ENCODE measurements at places on chromosomes 5 and 9.

DNA sequence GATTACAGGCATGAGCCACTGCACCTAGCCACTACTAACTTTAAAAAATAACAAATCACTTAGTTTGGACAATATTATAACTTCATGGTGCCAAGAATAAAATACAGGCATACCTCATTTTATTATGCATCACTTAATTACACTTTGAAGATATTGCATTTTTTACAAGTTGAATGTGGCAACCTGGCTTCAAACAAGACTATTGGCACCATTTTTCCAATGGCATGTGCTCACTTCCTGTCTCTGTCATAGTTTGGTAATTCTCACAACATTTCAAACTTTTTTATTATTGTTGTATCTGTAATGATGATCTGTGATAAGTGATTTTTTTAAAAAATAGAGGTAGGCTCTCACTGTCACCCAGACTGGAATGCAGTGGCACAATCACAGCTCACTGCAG, 49.9 kb upstream of the ERBIN start:
- DNase-seq = no peak

DNA sequence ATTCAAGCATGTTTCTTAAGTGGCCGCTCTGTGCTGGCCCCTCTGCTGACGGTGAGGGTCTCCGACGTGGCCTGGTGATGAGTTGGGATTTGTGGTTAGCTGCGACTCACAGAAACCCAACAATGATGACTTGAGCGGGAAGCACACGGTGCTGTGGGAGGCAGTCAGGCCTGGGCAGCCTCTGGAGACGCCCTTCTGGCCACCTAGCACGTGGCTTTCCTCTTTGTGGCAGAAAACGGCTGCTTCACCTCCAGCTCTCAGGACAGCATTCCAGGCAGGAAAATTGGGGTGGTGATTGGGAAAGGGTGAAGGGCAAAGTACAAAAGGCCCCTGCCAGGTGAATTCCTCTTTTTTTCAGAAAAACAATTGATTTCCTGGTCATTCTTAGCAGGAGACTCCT, 17.5 kb upstream of the IER5L start:
- no peak for DNase-seq

- DNase-seq = no peak
These were observed 21.7 kb downstream of the ANKRD55 start for GRCh38 chr5:56211298-56211865.

DNA sequence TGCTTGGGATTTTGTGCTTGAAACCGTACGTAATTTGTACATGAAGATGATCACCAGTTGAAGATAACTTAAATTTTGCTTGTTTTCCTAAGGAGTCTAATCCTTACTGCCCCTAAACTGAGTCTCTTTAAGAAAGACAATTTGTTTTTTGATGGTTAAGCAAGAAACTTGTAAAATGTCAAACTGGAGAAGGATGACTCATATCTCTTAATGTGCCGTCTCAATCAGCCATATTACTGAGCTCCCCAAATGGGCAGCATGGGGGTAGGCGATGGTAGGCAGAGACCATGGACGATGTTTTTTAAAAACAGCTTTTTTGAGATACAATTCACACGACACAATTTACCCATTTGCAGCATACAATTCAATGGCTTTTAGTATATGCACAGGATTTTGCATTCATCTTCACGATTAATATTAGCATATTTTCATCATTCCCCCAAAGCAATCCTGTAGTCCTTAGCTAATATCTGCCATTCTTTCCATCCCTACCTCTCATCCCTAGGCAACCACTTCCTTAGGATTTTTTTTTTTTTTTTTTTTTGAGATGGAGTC, 14.3 kb downstream of the ARHGAP26 start:
- no peak for DNase-seq

DNA sequence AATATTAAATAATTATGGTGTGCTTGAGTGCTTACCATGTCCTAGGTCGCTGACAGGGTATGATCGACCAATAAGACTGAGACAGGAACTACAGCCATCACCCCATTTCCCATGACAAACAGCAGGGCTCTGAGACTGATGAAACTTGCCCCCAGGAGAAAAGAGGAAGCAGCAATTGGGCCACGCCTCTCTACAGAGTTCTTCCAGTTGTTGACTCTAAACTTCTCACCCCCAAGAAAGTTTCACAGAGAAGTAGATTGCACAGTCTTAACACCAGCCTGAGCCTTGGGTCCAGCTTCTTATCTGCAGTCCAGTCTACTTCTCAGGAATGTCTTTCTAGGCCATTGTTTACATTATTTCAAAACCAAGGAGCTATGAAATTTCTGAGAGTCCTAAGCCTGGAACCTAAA, 182.2 kb upstream of the ANKRD55 start:
- DNase-seq = no peak

DNA sequence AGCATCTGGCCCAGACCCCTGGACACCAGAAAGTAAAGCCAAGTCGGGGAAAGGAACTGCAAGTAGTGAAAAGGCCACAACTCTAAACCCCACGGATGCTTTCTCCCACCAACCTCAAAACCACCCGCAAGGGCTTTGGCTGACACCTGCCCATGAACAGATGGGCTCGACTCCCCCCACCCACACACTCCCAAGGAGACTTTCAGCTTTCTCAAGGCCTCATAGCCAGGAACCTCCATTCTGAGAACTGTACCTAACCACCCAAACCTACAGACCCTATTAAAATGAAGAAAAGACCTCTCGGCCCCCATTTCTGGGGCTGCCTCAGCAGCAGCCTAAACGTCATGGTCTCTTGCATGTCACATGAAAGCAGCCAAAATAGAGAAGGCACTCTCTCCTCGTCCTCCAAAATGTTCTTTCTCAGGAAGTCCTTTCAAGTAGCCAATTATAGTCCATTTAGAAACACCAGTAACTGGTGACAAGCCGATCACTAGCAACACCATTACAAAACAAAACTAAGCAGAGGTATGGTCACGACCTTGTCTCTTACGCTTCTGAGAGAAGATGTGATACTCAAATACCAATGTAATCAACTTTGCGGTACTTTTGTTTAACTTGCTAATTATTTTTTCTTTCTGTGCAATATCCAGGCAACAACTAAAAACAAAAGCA, 2.9 kb downstream of the B4GALT1 start:
- DNase-seq = peak; percentile 72

GRCh38 chr9:36169166-36169565, at the start of gene CCIN:
Gene CCIN, plus strand, starts transcription at chr9:36169388. Its CDS starts 115 bp downstream, at chr9:36169503.
- DNase-seq = no peak

GRCh38 chr9:98687911-98688310, 20.8 kb downstream of the GABBR2 start:
- DNase-seq = no peak

GRCh38 chr5:77960305-77960704, 184.2 kb upstream of the TBCA start:
- no peak for DNase-seq

DNA sequence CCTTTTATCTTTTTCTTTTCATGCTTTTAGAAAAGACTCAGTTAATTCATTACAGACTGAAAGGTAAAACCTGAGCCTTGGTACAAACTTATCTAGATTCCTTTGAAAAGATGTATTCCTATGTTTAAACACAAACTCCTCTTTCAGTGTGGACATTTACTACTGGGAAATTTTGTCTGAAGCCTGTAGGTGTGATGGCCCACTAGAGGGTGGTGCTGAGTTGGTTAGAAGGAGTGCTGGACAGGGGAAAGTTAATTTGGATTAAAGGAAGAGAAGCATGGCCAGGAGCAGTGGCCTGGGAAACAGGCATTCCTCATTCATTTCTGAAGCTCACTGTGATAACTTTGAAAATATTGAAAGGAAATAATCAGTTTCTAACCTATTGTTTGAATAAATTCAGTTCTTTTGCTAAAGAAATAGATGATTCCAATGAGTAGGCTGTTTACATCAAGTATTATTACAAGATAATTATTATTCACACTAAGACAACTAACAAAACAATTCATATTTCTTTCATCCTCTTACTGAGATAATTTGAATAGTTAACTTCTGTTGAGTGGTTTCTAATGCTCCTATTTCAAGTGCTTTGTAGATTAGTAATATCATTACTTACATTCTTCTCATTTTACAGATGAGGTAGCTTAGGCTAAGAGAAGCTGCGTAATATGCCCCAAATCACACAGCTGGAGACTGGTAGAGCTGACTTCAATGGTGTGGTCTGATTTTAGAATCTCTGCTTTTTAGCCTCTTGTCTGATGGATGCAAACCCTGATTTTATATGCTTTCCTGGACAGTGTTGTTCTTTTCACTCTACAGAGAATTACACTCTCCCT, 150.9 kb downstream of the ADGRV1 start:
- DNase-seq = no peak

DNA sequence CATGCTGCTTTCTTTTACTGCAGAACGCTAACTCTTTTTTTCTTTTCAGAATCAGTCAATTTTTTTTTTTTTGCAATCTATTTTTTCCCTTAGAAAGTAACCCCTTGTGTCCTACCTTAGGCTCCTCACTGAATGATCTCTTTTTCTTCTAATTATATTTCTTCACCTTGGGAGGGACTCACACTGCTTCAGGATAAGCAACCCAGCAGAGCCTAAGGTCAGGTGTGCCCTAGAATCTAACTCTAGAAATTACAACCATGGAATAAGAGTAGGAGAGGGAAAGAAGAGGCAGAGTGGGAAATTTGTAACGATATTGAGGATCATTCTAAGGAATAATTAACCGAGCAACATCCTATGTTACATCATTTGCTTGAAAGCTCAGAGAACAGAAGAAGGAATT, 564.0 kb upstream of the MEF2C start:
- DNase-seq = no peak

DNA sequence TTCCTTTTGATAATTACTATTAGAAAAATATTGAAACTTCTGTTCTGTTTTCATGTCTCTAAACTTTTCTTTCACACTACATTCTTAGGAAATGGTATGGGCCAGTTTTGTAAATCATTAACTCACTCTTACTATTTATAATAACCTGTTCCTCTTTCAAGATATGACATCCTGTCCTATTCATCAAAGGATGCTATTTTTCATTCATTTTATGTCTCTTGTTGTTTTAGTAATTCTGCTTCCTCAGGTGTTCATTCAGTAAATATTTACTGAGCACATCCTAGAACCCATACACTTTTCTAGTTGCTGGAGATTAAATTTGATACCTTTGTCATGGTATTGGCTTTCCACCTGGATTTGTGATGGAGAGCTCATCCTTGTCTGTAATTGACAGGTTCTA, 58.0 kb downstream of the GDA start:
- DNase-seq = no peak

DNA sequence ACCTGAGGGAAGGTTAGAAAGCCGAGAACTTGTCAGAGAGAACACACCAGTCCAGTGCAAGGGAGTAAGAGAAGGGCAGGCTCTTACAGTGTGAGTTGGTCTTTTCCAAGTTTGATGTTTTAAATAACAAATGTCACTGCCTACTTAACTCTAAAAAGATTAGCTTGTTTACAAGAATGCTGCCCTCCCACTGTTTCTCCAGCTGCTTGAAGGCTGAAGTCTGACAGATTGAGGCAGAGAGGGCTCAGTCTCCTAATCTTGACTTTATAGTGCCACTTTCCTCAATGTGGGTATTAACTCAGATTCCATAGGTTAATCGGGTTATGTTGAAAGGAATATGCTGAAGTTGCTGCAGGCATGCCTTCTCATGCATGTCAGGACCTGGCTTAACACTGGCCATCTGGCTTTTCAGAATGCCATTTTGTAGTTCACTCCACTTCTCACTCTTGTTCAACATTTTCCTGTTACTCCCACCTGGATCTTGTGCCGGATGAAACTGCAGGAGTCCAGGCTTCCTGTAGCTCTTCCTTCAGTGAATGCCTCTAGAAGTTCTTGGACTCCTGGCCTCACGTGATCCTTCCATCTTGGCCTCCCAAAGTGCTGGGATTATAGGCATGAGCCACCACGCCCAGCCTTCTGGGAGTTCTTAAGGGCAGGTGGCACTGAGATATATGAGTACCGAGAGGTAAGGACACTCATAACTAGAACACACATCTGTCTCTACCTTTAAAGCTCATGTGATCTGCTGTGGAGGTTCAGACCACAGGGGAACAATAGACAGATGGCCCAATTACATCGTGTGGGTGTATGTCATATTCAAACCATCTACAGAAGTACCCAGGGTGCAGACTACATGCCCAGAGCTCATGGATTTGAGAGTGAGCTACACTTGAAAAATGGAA, 249.7 kb downstream of the ARHGAP26 start:
- peak; percentile 83 for DNase-seq

GRCh38 chr5:177232358-177232757, 71.2 kb downstream of the RAB24 start:
- DNase-seq = no peak

- no peak for DNase-seq
These were observed 174.6 kb downstream of the GDNF start for GRCh38 chr5:37665272-37665671.

- DNase-seq = no peak
These were observed 278.0 kb downstream of the CETN3 start for GRCh38 chr5:90131383-90132133.

- DNase-seq = no peak
These were observed 158.9 kb downstream of the AUH start for GRCh38 chr9:91202736-91203283.

- DNase-seq = no peak
These were observed 831 bp upstream of the TBC1D9B start for GRCh38 chr5:179908528-179908927.

- no peak for DNase-seq
These were observed 207.1 kb upstream of the MEF2C start for GRCh38 chr5:89090037-89090436.

GRCh38 chr5:108467563-108467962, 85.7 kb upstream of the FBXL17 start:
- DNase-seq = no peak

DNA sequence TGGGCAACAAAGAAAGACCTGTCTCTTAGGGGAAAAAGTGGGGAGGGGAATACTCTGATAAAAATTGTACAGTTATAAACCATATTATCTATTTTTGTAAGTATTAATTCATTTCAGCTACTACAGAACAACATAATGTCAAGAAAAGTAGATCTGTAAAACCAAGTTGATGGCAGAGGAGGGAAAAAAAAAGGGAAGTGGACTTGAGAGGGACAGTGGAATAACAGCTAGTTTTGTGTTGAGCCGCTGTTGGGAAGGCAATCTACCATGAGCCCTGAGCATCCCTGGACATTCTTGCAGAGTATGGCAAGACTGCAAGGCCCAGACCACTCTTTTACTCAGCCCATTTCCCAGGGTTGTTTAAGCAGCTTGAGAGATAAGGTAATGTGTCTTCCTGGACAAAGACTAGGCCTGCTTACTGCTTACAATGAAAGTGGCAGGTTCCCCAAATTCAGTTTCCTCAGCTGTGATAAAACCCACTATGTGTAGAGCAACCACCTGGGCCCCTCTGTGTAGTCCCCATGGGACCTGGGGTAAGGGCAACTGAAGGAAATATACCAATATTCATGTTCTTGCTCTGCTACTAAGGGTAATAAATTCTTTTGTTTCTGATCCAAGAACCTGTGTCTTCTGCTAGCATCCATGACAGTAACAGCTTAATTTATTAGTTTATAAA, 25.0 kb downstream of the CEP120 start:
- no peak for DNase-seq

Measured in T-helper 2 cell (primary cell).